A549 treated with ZK216348 at 1 μM for 4 hours (cell line): ENCODE measurements at places on chromosomes 1 and 21. TPM values are rescaled to one million over a fixed set of nuclear protein-coding genes. Genes with fewer than 3 reads are reported as not detected.

ATP1A4 gene
- total RNA-seq = not detected in 5 replicates

HHAT gene
- total RNA-seq = 1.6 to 2.3 TPM (median 1.7 TPM) in 5 replicates

CCT8 gene
- 161 to 226 TPM (median 173 TPM) in 5 replicates for total RNA-seq

ADORA3 gene
- not detected in 5 replicates for total RNA-seq

LENEP gene
- not detected in 5 replicates for total RNA-seq
